Natural killer cell treated with Interleukin-12 subunit alpha and Interleukin-12 subunit beta and Interleukin-15 and Interleukin-18, amount 100 ng/mL, for 72 hours (primary cell): ENCODE measurements at places on chromosomes 2 and 18. TPM values are rescaled to one million over a fixed set of nuclear protein-coding genes. Genes with fewer than 3 reads are reported as not detected.

DNA sequence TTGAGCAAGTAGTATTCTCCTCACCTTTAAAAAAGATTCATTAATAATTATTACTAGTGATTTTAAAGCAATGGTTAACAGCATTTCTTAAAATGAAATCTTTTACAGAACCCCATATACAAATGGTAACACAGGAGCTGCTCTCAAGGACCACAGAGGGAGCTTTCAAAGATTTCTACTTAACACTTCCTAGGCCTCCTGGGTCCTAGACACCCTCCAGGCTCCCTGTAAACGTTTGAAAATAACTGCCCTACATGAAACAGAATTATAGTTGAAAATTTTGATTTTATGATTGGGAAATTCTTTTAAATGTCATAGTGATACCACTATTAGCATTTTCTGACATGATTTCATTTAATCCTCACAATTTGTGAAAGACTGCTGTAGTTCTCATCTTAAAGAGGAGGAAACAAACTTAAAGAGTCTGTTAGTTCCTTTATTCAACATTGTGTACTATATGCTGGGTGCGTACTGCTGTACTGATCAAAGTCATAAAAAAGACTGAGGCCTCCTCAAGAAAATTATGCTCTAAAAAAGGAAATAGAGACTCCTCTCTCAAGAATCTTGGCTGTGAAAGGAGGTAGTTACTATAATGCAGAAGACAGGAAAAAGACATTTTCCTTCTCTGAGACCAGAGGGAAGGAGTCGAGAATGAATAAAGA lies 10.6 kb downstream of the CUL3 start:
- peaks cover 45% of the 10 kb centered on the region for H3K4me1 ChIP-seq
- H3K36me3 ChIP-seq = no peaks in the 10 kb centered on the region
- no peaks in the 10 kb centered on the region for H3K27me3 ChIP-seq
- DNase-seq = no peak
- peak overlapping the region; percentile 45 for H3K27ac ChIP-seq
- H3K4me3 ChIP-seq = peak overlapping the region; percentile 62

DNA sequence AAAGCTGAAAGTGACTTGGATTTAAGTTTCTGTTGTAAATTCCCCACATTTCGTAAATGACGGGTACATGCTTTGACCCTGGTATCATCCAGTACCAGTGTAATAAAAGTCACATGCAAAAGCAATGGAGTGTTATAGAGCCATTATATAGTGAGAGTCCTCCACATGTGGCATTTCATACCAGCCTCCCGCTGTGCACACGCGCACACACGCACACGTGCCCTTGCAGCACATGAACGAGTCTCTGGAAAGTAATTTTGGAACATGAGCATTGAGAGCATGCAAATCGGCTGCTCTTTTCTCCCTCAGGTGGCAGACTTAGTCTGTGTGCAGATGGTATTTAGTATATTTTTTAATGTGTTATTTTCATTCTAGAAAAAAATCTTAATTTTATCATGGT lies 198.1 kb downstream of the ZNF407 start:
- H3K36me3 ChIP-seq = no peaks in the 10 kb centered on the region
- H3K4me1 ChIP-seq = peaks cover 15% of the 10 kb centered on the region
- DNase-seq = no peak
- no peaks in the 10 kb centered on the region for H3K27me3 ChIP-seq
- no peak overlapping the region for H3K4me3 ChIP-seq

DNA sequence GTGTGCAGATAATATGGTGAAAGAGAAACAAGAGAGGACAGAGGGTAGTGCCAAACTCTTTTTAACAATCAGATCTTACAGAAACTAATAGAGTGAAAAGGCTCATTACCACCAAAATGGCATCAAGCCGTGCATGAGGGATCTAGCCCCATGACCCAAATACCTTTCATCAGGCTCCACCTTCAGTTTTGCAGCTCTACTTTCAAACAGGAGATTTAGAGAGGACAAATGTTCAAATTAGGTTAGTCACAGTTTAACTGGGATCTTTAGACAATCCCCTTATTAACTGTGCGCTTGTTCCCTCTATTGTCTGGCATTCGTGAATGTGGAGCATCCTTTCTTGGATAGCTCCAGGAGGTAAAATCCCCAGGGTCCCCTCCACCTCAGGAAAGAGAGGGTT lies 1209.3 kb upstream of the CHAC2 start:
- H3K4me1 ChIP-seq = no peaks in the 10 kb centered on the region
- no peaks in the 10 kb centered on the region for H3K27me3 ChIP-seq
- H3K36me3 ChIP-seq = no peaks in the 10 kb centered on the region

B3GNT2 gene
- total RNA-seq = 29.8 TPM

TRIM54 gene
- total RNA-seq = 0.28 TPM

ASPRV1 gene
- 0.84 TPM for total RNA-seq
